ENCODE measurements at places on chromosomes 5 and 9. TPM values are rescaled to one million over a fixed set of nuclear protein-coding genes. Genes with fewer than 3 reads are reported as not detected.
A peak's percentile ranks its signal among the peaks of the same experiment; 100 is the strongest.

DNA sequence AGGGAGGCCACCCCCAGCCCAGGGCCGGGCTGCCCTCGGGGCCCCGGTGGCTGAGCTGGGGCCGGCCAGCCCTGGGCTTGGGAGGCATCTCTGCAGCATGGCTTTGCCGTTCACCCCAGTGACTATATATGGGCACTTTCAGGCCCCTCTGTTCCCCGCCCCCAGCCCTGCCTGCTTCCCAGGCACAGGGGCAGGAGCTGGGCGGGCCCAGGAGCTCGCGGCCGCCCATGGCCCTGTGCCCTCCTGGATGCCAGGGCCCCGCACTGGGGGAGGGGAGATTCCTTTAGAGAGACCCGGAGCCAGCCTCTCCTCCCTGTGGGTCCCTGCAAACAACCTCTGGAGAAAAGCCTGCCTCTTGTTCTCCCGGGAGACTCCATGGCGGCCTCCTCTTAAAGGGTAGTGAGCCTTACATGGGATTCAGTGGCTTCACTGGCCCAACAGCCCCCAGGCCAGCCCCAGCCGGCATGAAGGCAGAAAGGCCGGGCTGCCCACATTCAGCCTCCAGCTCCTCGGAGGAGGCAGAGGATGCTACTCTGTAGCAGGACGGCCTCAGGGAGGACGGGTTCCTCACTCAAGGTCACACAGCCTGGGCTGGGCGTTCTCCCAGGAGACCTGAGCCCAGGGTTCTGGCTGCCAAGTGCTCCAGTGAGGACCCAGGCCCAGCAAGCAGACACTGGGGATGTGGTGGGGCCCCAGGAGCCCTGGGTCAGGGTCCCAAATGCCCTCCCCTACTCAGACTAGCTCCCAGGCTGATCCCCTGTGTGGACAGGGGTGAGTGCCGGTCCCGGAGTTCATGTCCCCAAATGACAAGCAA is 4.1 kb downstream of the NACC2 start:
- DNase-seq = no peak
- peak overlapping the region; percentile 12 for H3K4me3 ChIP-seq
- peak overlapping the region; percentile 30 for H3K27ac ChIP-seq
- no peaks in the 10 kb centered on the region for H3K27me3 ChIP-seq
- no peaks in the 10 kb centered on the region for H3K36me3 ChIP-seq

DNA sequence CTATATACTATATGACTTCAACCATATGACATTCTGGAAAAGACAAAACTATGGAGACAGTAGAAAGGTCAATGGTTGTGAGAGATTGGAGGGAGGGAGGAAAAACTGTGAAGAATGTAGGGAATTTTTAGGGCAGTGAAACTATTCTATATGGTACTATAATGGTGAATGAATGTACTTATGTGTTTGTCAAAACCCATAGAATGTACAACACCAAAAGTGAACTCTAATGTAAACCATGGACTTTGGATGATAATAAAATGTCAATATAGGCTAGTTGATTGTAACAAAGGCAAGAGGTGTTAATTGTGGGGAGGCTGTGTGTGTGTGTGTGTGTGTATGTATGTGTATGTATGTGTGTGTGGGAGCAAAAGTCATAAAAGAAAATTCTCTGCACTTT is 10.8 kb upstream of the STOM start:
- no peak for DNase-seq
- H3K4me3 ChIP-seq = no peak overlapping the region
- no peaks in the 10 kb centered on the region for H3K4me1 ChIP-seq
- H3K27ac ChIP-seq = no peak overlapping the region

DNA sequence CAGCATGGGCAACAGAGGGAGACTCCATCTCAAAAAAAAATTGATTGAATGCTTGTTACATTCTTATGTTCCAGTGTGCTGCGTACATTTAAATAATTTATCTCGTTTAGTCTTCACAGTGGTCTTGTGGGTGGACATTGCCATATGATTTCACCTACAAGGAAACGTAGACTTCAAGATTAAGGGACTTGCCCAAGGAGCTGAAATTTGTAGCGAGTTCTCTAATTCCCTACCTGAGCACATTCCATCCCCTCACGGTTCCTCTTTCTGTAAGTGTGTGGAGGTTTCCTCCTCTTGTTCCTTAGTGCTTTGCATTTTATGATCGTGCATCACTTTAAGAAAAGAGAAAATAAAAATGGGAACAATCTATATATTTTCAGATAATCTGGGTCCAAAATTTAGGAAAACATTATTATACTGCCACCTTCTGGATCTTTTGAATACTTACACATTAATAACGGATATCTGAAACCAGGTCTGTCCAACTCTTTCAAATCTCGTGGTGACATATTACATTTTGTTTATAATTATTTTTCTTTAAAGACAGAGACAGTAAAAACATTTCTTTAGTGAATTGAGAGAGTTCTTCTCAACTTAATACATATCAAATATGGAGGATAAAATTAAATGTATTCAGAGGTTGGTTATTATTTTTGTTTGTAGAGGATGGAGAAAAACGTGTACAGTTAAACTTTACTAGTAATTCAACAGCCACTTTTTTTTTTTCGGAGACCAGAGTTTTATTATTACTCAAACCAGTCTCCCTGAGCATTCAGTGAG is 29.9 kb upstream of the C7 start:
- DNase-seq = no peak
- no peaks in the 10 kb centered on the region for H3K4me1 ChIP-seq
- no peaks in the 10 kb centered on the region for H3K27me3 ChIP-seq
- no peak overlapping the region for H3K27ac ChIP-seq
- H3K4me3 ChIP-seq = no peak overlapping the region
- no peaks in the 10 kb centered on the region for H3K36me3 ChIP-seq

GRCh38 chr9:120855827-120856670 is 13.3 kb upstream of the PSMD5 start:
- no peak overlapping the region for H3K27ac ChIP-seq
- no peak overlapping the region for H3K4me3 ChIP-seq
- H3K27me3 ChIP-seq = no peaks in the 10 kb centered on the region
- no peaks in the 10 kb centered on the region for H3K4me1 ChIP-seq
- DNase-seq = no peak

HMGCS1 gene
- total RNA-seq = 33.6 TPM

FAM78A gene
- total RNA-seq = 0.60 TPM

Data from ovary (tissue), 10 donors.